ENCODE measurements at places on chromosomes 3 and 15.

GRCh38 chr15:64389036-64389435 lies 1.4 kb downstream of the TRIP4 start:
- no peak for DNase-seq

DNA sequence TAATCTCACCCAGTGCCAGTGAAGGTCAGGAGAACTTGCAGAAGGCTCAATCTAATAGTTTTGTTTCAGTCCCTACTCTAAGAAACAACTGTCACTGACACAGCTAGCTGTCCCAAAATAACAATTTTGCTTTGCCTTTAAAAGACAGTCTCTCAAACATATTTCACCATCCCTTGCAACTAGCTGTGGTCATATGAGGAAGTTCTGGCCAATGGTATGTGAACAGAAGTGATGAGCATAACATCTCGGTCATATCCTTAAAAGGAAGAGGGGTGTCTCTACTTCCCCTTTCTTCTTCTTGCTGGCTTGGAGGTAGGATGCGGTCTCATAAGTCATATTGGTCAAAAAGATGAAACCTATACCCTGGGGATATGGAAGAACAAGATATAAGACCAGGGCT lies 198.1 kb downstream of the NEK10 start:
- no peak for DNase-seq

- DNase-seq = no peak
Observed at GRCh38 chr15:70032509-70032908, 65.2 kb downstream of the TLE3 start.

DNA sequence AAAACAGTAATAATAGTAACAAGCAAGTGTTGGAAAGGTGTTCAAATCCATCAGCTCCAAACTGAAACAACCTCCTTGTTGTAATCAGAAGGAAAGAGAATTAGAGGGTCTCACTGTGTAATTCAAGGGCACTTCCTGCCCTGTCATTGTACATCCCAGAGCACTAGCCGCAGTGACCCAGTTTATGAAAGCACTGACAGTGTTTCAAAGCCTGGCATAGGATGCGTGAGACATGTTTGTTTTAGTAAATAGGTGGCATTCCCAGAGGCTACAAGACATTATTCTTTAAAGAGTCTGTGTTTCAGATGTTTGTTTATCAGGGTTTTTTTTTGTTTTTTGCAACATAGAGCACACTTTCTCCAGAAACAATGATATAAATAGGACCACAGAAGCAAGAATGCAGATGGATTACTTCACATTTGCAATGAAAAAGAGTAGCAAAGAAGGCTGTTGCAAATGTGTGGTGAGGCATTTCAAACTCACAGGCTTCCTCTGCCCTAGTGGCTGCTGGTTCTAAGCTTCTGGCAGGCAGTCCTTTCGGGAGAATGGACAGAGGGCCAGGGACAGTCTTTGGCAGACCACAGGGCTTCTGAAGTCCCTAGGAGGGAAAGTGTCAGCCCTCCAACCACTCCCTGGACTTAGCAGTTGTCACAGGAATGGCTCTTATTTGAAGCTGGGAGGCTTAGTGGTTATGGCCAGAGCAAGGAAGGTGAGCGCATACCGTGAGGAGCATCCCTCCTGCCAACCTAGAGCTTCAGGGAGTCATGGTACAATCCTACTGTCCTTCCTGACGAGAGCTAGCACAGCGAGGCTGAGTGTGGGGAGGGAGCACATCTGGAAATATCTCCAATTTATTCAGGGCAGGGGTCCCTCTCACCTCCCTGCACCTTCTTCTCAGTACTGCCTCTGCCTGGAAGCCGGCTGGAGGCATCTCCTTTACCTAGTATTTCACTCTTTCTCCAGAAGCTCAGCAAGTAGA lies 31.4 kb upstream of the TIPARP start:
- no peak for DNase-seq

GRCh38 chr3:72120806-72121778 lies 336.1 kb upstream of the PROK2 start:
- DNase-seq = no peak

DNA sequence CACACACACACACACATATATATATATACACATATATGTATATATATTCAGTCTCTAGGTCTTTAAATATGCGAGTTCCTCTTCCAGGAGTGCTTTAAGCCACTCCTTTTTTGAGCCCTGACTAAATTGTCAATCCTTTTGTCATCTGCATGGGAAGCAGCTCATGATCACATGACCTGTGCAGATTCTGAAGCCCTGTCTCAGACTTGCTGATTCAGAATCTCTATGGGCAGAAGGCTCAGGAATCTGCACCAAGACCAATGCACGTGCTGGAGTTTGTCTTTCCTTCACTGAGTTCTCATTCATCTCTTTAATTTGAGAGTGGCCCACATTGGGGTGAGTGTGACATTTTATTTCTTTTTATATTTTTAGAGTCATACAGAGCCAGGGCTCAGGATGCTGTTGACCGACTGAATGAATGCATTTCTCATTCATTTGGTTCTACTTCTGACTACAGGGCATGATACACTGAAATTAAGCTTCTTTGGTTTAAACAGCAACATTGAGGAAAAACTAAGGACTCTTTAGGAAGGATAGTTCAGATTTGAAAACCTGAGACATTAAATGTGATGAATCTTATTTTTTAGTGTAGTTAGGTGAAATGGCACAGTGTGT lies 307.5 kb downstream of the EDEM1 start:
- no peak for DNase-seq

DNA sequence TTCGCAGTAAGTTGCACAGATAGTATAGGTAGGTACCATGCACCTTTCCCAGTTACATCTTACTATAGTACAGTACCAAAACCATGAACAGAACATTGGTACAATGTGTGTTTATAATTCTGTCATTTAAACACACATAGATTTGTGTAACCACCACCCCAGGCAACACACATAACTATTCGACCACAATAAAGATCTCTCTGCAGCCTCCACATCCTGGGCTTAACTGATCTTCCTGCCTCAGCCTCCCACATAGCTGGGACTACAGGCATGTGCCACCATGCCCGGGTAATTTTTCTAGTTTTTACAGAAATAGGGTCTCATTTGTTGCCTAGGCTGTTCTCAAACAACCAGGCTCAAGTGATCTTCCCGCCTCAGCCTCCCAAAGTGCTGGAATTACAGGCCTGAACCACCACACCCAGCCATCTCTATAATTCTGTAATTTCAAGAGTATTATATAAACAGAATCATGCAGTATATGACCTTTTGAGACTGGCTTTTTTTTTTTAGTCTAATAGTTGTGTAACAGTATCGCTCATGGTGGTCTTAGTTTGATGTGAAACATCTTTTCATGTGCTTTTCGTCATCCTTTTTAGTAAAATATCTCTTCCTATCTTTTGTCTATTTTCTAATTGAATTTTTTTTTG lies 13.3 kb upstream of the TMF1 start:
- no peak for DNase-seq

DNA sequence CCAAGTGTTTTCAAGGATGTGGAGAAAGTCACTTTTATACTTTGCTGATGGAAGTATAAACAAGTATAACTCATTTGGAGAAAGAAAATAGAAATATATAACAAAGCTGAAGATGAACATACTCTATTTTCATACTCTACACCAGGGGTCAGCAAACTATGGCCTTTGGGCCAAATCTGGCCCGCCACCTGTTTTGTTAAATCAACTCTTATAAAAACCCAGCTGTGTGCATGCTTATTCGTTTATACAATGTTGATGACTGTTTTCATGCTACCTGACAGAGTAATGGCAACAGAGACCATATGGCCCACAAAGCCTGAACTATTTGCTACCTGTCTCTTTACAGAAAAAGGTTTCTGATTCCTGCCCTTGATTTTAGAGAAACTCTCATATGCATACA lies 124.0 kb downstream of the NR1D2 start:
- no peak for DNase-seq

DNA sequence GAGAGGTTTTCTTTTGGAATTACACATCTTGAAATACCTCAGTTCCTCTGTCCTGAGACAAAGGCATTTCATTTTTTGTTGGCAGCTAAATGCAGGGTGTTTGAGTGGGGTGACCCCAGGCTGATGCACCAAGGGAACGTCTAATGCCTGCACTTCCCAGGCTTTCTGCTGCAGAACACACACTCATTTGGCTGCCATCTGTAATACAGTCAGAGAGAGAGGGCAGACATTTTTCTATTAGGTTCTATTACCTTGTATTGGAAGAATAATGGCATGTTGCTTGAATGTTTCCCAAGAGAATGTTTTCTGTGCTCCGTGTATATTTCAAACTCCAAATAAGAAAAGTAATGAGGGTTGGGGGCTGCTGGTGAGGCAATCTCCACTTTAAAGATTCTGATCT lies 87.1 kb downstream of the PTPRG start:
- DNase-seq = no peak

GRCh38 chr3:61454006-61454585 lies 107.3 kb upstream of the PTPRG start:
- DNase-seq = no peak

- no peak for DNase-seq
Observed at GRCh38 chr3:58013973-58014649, 5.9 kb downstream of the FLNB start.

DNA sequence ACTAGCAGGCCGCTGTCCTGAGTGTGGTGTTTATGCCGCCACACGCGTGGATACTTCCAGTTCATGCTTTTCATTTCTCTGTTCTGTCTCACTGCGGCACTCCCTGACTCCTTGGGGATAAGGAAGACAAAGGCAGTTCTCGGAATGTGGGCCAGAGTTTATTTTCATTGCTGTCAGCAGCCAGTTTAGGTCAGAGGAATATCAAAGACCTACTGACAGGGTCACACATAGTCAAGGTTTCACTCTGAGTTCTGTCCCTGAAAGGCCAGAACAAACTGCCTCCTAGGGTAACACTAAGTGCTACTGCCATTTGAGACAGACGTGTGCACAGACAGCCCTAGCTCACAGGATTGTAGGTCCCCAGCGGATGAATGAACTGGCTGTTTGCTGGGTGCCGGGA lies 27.3 kb upstream of the SPTBN5 start:
- no peak for DNase-seq

GRCh38 chr3:194281306-194281705 lies 69.8 kb downstream of the CPN2 start:
- no peak for DNase-seq

DNA sequence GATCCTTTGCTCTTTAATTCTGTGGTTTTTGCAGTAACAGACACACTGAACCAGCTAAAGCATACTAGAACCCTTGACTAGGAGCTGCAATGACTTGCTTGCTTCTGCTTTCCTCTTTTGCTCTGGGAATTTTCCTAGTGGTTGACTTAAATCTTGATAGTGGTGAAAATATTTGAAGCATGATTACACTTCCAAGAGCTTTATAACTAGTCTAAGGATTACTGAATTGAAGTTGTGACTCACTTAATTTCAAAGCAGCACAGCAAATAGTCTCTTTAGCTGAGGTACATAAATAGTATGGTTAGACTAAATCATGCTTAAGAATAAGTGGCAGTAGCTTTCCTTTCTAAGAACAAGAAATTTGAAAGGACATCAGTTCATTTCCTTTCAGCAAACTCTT lies 513.5 kb upstream of the GBE1 start:
- DNase-seq = no peak

GRCh38 chr15:71957026-71957425 lies 146.7 kb downstream of the NR2E3 start:
- no peak for DNase-seq

DNA sequence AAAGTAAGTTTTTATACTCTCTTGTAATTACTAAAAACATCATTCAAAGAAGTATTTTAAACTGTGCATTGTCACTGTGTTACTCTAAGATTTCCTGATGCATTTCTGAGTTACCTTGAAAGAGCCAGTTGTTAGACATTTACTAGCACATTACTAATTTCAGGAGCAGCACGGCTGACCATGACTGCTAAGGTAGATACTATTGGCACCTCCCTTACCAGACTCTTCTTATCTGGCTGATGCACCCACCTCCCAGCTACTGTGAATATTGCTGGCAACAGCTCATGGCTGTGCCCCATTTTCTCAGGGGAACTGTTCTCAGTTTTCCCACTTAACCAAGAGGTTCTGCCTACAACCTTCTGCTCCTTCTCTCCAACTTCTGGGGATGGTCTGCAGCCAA lies 29.4 kb downstream of the COL6A5 start:
- no peak for DNase-seq

- no peak for DNase-seq
Observed at GRCh38 chr3:141346418-141346817, 21.9 kb upstream of the ZBTB38 start.

GRCh38 chr15:42712584-42712983 lies 24.3 kb downstream of the CDAN1 start:
- no peak for DNase-seq

GRCh38 chr3:125374501-125374995 lies 577 bp downstream of the ZNF148 start:
- DNase-seq = peak; percentile 10

DNA sequence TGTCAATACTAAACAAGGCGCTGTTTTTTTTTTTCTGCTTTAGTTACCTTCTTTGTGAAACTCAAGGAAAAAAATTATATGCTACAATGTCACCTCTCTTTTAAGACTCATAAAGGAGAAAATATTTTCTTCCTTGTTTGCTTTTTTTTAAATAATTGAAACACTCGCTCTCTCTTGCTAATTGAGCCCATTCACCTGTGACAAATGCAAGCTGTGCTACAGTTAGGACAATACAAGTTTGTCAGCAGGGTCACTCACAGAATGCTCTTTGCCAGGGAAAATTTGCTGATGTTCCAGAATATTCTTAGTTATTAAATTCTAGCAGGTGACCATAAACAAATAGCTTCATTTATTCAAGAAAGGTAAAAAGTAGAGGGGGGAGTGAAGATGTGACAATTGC lies 375.9 kb upstream of the DPPA4 start:
- no peak for DNase-seq

GRCh38 chr3:9397906-9398699 lies 688 bp downstream of the SETD5 start:
- DNase-seq = peak; percentile 20

DNA sequence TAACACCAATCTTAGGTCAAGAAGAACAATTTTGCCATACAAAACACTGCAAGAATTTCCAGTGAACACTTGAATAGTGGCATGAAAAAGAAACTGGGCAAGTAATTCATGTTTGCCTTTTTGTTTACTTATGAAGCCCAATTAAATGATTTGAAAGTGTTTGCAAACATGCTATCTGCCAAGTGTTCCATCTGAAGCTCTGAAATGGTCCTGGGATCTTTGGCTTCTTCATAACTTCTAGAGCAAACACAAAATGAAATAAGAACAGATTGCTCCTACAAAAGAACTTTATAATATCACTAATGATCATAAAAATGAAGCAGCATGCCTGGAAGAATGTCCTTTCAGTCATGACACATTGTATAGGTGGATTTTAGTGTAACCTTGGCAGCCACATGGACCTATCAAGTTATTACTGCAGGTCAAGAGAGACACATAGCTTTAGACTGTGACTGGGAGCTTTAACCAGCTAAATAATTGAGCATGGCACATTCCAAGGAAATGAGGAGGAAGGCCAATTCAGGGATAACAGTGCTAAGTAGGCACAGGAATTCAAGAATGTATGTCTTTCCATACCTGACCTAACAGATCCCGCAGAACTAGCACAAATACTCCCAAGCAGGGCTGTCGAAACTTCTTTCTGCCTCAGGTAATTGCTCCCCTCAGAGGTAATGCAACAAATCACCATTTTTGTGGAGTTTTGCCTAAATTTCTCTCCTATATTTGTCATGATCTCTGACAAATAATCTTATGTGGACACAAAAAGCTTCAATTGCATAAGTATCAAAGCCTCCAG lies 144.6 kb downstream of the DUT start:
- no peak for DNase-seq

All from activated T-helper 1 cell treated with anti-CD3 and anti-CD28 coated beads, Interleukin-2, amount 50 U/mL, for 16 hours (primary cell).